A375 (cell line): ENCODE measurements at places on chromosomes 12 and 14. TPM values are rescaled to one million over a fixed set of nuclear protein-coding genes. Genes with fewer than 3 reads are reported as not detected.

UBE3B gene
- total RNA-seq = 30.5 and 33.0 TPM in 2 replicates

GNS gene
- total RNA-seq = 27.6 and 30.4 TPM in 2 replicates

C1QL4 gene
- 2.2 and 4.4 TPM in 2 replicates for total RNA-seq

MANSC4 gene
- not detected in 2 replicates for total RNA-seq

TMPRSS12 gene
- not detected in 2 replicates for total RNA-seq

DAAM1 gene
- 3.1 and 6.3 TPM in 2 replicates for total RNA-seq

NEUROD4 gene
- total RNA-seq = not detected in 2 replicates

FGF23 gene
- not detected in 2 replicates for total RNA-seq

TAS2R31 gene
- 1.1 and 1.2 TPM in 2 replicates for total RNA-seq

SYCP3 gene
- 0.08 TPM in 1 of 2 replicates, not detected in the other for total RNA-seq

LMO3 gene
- total RNA-seq = 0.64 and 2.0 TPM in 2 replicates

CRIP2 gene
- total RNA-seq = 112 and 126 TPM in 2 replicates

TMEM132C gene
- not detected in 2 replicates for total RNA-seq

TOMM20L gene
- total RNA-seq = not detected in 2 replicates

LYZ gene
- 3.6 and 4.6 TPM in 2 replicates for total RNA-seq

GRIP1 gene
- 1.8 and 4.7 TPM in 2 replicates for total RNA-seq

ZNF891 gene
- 1.1 and 1.4 TPM in 2 replicates for total RNA-seq

TCL1B gene
- total RNA-seq = not detected in 2 replicates

ADGRD1 gene
- 0.04 and 0.27 TPM in 2 replicates for total RNA-seq

EEF1AKMT3 gene
- total RNA-seq = 3.0 and 3.3 TPM in 2 replicates

SDR9C7 gene
- total RNA-seq = not detected in 2 replicates

CAPZA3 gene
- not detected in 2 replicates for total RNA-seq

PAX9 gene
- total RNA-seq = 7.0 and 11.3 TPM in 2 replicates

OAS3 gene
- total RNA-seq = 21.7 and 24.8 TPM in 2 replicates

GLIPR1L2 gene
- 0.34 TPM in 1 of 2 replicates, not detected in the other for total RNA-seq

PPP4R4 gene
- total RNA-seq = 6.9 and 9.5 TPM in 2 replicates
